HCEC 1CT (cell line): ENCODE measurements at places on chromosomes 7 and 10.
A peak's percentile ranks its signal among the peaks of the same experiment; 100 is the strongest.

DNA sequence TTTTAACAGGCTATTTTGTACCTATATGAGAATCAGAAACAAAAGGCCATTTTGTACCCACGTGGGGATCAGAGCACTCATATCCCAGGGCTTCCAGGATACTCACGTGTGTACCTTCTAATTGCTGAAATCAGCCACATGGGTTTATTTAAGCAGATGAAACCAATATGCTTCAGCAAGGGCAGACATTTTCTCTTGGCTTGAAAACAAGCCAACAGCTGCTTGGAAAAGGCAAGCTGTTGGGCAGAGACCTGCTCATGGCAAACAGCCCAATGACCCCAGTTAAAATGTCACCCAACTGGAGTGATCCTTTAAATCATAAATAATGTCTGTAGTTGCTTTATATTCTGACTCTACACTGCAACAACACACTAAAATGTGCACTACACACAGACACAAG is 26.5 kb upstream of the TOMM7 start:
- DNase-seq = no peak

DNA sequence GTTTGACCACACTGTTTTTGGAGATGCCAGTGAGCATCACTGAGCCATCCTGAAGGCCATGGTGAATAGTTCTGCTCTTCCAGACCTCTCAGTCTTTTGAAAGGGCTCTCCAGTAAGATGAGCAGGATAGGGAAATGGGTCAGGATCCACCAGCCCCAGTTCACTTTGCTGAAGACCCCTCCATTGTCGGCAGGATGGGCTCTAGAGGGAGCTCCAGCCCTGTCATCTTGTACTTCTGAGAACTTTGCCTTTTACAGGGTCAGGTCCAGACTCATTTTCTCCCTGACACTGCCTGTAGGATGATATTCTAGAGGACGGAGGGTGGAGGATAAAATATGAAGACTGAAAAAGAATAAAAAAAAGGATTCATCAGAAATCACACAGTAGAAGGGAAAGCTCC is 13.1 kb downstream of the LHFPL3 start:
- DNase-seq = no peak

- DNase-seq = no peak
Observed at GRCh38 chr10:103905441-103905840, 12.5 kb downstream of the STN1 start.

GRCh38 chr7:94848531-94848930 is 58.9 kb upstream of the PPP1R9A start:
- no peak for DNase-seq

DNA sequence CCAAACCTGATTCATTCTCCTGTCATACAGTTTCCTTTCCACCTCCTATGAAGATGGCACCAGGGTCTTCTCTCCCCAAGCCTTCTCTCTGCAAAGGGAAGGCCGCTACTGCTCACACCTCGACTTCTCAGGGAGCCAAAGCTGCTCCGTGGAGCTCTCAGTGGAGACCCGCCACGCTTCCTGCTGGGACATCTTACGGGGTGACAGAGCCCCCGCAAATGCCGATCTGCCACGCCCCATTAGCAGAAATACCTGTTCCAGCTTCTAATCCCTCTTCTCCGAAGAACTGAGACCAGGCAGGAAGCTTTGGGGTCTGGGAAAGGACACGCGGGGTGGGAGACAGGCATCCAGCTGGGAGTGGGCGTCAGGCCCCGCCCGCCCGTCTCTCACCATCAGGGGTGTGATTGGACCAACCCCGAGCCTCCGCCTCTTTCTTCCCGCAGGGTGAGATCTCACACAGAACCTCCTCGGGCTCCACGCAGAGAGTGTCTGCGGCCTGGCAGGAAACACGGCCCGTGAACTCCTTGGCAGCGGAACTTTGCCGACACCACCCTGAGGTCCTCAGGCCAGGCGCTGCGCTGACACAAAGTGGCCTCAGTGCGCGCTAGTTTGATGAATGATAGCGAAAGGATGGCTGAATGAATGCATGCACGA is 12.0 kb upstream of the CALML5 start:
- DNase-seq = no peak

DNA sequence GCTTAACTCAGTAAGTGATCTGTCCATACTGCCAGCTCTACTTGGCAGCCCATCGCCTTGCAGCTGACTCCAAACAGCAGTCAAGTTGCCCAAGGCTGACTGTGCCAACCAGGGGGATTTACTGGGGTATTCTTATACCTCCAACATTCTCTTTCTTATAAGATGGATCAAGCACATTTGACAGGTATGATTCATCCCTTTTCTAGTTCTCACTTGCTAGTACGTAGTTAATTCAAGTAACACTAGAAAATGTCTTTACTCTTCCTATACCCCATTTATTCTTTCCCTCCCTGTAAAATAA is 77.0 kb downstream of the SLC25A13 start:
- DNase-seq = no peak

DNA sequence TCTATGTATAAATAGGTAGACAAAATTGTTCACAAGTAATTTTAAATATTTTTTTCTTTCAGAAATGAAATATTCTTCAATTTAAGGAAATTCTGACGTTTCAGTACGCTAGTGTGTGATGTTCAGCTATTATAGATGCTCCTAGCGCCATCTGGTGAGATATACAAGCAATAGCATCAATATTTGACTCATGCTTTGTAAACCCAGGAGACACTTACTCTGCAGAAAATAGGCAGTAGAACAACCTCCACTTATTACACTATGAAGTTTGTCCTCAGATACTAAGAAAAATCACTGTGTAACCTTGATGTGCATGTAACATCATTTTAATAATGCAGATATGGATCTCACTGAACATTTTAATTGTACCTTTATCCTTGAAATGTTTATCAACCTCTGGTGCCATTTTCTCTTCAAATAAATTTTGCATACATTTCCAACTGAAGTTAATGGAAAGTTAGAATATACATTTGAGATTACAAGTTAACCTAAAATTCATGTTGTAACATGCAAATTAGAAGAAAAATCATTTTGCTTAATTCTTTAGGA is 151.5 kb upstream of the FAM3C start:
- DNase-seq = peak; percentile 77

- DNase-seq = peak; percentile 47
Observed at GRCh38 chr7:78176171-78176570, 377.6 kb downstream of the PHTF2 start.

GRCh38 chr7:28169230-28169629 is 11.4 kb downstream of the JAZF1 start:
- DNase-seq = peak; percentile 41

DNA sequence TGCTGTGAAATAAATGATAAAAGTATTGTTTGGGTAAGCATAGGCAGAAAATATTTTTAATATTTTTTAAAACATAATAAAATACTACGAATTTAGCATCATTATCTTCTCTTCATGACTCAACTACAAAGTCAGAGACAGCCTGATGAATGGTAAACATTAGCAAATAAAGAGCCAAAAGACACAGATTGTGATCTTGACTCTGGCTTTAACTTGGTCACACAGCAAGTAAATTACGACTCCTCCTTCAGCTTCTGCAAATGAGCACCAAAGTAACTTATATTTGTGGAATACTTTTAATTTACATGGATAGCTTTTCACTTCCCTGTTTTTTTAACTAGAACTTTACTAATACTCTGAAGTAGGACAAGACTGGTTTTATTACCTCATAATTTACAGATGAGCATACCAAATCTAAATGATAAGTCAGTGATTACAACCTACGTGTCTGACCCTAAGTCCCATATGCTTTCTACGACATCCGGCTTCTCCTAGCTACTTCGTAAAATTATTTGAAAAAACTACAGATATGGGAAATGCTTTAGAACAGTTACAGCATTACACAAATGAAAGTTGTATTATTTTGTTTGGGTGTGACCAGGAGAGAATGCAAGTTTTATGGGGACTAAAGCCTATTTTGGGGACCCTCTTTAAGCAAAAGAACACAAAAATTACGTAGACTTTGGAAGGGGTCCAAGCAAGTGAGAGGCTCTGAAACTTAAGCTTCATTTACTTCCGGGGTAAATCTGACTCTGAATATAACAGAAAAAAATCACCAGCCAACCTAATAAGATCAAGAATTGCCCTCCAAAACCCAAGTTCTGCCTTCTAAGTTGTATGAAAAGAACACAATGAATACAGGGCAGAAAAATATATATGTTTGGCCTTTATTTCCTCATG is 133.8 kb downstream of the CPEB3 start:
- no peak for DNase-seq

DNA sequence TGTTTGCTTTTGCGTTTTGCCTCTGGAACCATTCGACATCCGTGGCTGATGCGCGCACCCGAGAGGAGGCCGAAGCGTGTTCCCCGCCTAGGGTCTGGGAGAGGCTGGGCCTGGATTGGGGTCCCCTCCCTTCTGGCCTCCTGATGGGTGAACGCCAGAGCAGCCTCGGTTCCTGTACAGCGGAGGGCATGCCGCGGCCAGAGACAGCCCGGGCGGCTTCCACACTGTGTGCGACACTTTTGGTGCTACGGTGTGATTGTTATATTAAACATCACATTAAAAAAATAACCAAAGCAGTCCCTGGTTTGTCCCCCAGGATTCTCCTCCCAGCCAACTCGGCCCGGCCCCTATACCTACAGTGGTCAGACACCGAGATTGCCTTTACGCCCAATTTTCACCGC is 3.7 kb upstream of the HOXA7 start:
- DNase-seq = no peak

DNA sequence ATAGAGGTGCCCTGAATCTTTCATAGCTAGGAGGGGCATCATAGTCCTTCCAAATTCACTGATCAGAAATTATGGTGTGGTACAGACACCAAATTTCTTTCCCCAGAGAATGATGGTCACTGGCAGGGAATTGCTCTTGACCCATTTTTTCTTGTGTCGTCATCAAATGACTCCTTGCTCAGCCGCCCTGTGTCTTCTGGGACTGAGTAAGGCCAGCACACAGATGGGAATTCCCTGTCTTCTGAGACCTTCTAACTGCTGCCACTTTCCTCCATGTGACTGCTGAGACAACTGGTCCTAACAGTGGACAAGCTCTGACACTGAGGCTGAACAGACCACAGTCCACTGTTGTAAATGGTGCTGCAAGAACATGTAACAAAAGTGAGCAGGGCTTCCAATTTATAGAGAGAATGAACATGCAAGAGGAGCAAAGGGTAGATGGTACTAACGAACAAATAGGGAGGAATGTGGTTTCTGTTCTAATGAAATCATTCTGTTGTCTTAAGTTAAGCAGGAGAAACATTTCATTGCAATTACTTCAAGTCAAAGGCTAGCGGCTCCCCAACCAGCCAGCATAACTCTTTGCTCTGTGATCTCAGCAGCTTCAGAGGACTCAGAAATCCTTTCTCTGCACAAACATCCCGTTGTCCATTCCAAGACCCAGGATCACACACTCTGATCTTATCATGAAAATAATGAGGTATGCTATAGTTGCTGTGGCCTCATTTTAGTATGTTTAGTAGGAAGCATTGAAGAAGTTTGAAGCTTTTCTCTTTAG is 235.9 kb upstream of the PRSS1 start:
- no peak for DNase-seq

DNA sequence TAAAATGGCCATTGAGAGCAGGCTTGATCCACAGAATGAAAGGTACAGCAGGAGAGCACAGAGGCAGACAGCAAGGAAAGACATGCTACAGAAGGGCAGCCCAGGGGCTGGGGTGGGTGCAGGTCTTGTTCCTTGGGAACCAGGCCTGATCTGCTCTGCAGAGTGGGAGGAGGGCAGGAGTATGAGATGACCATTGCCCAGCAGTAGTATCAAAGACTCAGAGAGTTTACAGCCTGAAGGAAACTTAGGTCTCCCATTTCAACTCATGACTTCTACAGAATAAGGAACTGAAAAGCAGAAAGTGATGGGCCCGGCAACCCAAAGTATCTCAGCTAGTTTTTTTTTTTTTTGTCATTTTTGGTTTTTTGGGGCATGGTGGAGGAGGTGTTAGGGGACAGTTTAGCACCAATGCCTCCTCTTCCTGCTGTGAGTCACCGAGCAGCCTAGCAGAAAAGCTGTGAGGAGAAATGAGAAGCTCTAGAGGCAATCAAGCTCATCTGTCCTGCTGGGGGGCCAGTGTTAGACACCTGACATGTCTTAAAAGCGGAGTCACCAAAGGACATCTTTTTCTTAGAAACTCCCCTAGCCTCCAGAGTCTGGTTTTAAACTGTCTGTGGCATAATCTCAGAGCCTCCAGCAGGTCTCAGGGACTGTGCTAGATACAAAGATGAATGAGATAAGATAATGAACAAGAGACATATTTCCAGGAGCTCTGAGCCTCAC is 34.3 kb upstream of the HERPUD2 start:
- no peak for DNase-seq

DNA sequence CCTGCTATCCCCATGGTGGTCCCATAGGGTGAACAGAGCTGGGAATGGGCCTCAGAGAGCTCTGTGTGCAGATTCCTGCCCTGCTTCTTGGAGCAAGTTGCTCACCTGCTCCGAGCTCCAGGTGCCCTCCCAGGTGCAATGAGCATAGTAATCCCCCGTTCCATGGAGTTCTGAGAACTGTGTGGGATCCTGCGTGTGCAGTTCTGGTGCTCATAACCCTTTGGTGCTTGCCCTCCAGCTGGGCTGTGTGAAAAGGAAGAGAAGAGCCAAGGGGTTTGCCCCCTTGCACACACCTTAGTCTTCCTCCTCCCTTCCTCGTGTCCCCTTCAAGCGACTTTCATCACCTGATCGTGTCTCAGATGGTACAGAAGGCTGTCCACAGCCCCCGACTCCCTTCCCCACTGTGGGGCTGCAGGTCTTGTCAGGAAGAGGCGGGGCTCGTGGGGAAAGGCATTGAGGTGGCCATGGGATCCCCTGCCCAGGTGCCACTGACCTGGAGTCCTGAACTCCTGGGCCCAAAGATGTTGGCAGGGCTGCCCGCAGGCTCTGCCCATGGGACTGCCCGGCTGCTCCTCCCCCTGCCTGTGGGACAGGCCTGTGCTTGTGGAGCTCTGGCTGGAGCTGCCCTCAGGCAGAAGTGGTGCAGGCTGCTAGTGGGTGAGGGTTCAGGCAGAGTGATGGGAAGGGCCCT is 21.9 kb upstream of the ZNF488 start:
- DNase-seq = no peak

- DNase-seq = no peak
Observed at GRCh38 chr7:35785250-35785649, 15.6 kb upstream of the SEPTIN7 start.

GRCh38 chr7:103445228-103446048 is 569 bp downstream of the SLC26A5 start:
- no peak for DNase-seq

DNA sequence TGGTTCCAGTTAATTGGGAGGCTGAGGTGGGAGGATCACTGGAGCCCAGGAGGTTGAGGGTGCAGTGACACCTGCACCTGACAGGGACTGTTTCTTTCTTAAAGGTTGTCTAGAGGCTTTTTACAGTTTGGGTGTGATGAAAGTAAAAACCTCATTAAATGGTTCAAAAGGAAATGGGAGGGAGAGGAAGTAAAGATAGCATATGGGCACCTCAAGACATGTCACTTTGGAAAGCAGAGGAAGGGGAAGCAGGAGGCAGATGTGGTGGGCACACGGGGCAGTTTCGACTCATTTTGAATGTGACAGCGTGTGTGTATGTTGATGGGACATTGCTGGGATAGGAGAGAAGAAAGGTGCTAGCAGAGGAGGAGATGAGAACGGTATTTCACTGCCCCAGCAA is 203.1 kb downstream of the MLLT10 start:
- DNase-seq = no peak

GRCh38 chr10:129622736-129623135 is 155.7 kb downstream of the MGMT start:
- peak; percentile 1 for DNase-seq
